ENCODE measurements at places on chromosomes 12 and 14. TPM values are rescaled to one million over a fixed set of nuclear protein-coding genes. Genes with fewer than 3 reads are reported as not detected.

The NPFF gene
- not detected for total RNA-seq

GRCh38 chr14:56501909-56502530 is 77.6 kb upstream of the TMEM260 start:
- H3K4me1 ChIP-seq = no peaks in the 10 kb centered on the region
- peaks cover 9% of the 10 kb centered on the region for H3K27me3 ChIP-seq
- no peak overlapping the region for H3K4me3 ChIP-seq
- no peak overlapping the region for H3K27ac ChIP-seq
- no peaks in the 10 kb centered on the region for H3K36me3 ChIP-seq

DNA sequence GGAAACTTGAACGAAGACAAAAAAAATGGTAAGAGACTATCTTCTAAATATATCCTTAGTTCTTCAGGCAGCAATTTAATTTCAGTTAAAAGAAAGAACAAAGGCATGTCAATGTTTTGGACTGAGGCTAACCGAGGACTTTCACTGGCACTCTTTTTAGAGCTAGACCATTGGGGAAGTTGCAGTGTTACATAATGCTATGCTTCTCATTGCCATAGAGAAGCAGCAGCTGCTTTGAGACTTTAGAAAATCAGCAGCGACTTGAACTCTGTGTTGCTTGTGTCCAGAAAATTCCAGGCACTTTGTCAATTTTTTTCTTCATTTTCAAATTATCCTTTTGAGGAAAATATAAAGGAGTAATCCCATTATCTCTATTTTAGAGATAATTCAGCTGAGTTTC is 964.2 kb downstream of the NRXN3 start:
- H3K4me3 ChIP-seq = no peak overlapping the region
- no peaks in the 10 kb centered on the region for H3K4me1 ChIP-seq
- H3K27me3 ChIP-seq = no peaks in the 10 kb centered on the region
- no peak overlapping the region for H3K27ac ChIP-seq
- H3K36me3 ChIP-seq = no peaks in the 10 kb centered on the region

GRCh38 chr14:102951799-102952198 is 29.3 kb downstream of the AMN start:
- H3K27ac ChIP-seq = no peak overlapping the region
- H3K4me3 ChIP-seq = no peak overlapping the region
- H3K36me3 ChIP-seq = no peaks in the 10 kb centered on the region

The NRL gene
- 4.5 TPM for total RNA-seq

DNA sequence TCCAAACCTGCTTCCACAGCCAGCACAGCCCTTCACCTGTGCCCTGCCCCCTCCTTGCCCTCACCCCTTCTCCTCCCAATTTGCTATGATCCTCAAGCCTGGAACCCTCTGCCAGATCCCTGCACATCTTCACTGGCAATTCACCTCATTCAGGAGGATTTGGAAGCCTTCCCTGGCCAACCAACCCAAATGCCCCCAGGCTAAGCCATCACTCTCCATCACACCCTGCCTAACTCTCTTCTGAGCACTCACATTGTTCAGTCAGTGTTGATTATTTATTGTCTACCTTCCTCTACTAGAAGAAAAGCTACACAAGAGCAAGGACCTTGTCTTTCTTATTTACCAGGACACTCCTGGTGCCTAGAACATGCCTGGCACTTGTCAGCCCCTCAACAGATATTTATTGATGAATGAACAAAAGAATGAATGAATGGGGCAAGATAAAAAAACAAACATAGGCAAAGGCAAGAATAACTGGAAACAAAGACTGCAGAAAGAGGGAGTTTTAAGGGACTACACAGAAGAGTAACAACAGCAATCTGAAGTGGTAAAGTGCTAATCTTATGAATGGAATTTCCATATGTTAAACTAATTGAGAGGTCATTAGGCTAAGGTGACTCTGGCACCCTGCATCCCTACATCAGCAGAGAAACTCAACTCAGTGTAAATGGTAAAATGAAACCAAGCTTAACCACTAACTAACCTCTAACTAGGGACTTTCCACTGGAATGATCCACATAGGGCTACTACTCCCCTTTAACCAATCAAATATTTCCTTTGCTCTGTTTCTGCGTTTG is 33.4 kb downstream of the TMTC1 start:
- H3K36me3 ChIP-seq = no peaks in the 10 kb centered on the region
- H3K4me1 ChIP-seq = no peaks in the 10 kb centered on the region
- no peak overlapping the region for H3K4me3 ChIP-seq
- no peak for DNase-seq

DNA sequence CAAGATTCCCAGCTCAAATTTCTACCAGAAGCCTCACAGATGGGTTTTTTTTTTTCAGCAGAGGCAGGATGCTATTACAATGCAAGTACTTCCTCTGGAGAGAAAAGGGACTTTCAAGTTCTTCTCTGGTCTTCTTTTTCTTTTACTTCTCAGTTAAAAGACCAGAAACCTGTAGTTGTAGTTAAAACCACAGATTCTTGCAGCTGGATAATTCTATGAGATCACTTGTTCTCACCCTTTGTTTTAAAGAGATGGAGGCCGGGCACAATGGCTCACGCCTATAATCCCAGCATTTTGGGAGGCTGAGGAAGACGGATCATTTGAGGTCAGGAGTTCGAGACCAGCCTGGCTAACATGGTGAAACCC is 47.6 kb upstream of the OVCH1 start:
- no peaks in the 10 kb centered on the region for H3K36me3 ChIP-seq
- no peak overlapping the region for H3K27ac ChIP-seq
- no peaks in the 10 kb centered on the region for H3K4me1 ChIP-seq
- no peak for DNase-seq

DNA sequence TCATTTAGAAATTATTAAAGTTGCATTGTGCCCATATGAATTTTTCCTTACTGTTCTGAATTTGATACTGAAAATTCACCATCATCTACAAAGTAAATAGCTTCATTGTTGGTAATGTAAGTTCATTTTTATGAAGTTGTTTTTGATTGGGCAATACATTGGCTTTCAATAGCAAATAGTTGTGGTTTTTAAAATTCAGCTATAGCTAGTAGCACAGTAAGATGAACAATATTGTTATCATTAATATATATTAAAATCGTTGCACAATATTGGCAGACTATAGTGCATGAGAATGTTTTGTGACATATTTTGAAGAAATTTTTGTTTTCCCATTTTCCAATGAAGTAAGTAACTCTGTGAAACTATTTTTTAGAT is 575.0 kb downstream of the PRKD1 start:
- H3K27ac ChIP-seq = no peak overlapping the region
- H3K36me3 ChIP-seq = no peaks in the 10 kb centered on the region
- no peaks in the 10 kb centered on the region for H3K4me1 ChIP-seq
- H3K4me3 ChIP-seq = no peak overlapping the region
- no peaks in the 10 kb centered on the region for H3K27me3 ChIP-seq
- no peak for DNase-seq

- no peak overlapping the region for H3K27ac ChIP-seq
- H3K36me3 ChIP-seq = peaks cover 6% of the 10 kb centered on the region
- no peak for DNase-seq
- H3K4me1 ChIP-seq = no peaks in the 10 kb centered on the region
These were observed 23.8 kb upstream of the CATSPERB start for GRCh38 chr14:91755570-91756295.

DNA sequence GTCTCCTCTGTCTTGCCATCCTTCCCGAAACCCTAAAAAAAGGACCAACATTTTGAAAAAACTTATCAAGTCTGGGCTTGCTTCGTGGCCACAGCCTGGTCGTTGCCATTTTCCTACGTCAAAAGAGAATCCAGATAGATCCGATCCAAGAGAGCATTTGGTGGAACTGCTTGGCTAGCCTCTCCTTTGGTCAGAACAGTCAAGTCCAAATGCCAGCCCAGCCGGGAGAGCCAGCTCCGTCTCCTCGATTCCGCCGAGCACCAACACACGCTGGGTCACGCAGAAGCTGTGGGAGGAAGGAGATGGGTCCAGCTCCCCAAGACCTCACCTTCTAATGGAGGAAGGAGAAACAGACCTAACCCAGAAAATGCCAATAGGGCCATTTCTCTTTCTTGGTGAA is 9.3 kb upstream of the PRIMA1 start:
- H3K4me3 ChIP-seq = no peak overlapping the region
- no peak overlapping the region for H3K27ac ChIP-seq
- no peaks in the 10 kb centered on the region for H3K36me3 ChIP-seq
- H3K27me3 ChIP-seq = no peaks in the 10 kb centered on the region

The CTSG gene
- total RNA-seq = not detected

- no peaks in the 10 kb centered on the region for H3K27me3 ChIP-seq
- no peak for DNase-seq
- H3K36me3 ChIP-seq = no peaks in the 10 kb centered on the region
- no peak overlapping the region for H3K4me3 ChIP-seq
These were observed 93.2 kb downstream of the PLCZ1 start for GRCh38 chr12:18644564-18644963.

DNA sequence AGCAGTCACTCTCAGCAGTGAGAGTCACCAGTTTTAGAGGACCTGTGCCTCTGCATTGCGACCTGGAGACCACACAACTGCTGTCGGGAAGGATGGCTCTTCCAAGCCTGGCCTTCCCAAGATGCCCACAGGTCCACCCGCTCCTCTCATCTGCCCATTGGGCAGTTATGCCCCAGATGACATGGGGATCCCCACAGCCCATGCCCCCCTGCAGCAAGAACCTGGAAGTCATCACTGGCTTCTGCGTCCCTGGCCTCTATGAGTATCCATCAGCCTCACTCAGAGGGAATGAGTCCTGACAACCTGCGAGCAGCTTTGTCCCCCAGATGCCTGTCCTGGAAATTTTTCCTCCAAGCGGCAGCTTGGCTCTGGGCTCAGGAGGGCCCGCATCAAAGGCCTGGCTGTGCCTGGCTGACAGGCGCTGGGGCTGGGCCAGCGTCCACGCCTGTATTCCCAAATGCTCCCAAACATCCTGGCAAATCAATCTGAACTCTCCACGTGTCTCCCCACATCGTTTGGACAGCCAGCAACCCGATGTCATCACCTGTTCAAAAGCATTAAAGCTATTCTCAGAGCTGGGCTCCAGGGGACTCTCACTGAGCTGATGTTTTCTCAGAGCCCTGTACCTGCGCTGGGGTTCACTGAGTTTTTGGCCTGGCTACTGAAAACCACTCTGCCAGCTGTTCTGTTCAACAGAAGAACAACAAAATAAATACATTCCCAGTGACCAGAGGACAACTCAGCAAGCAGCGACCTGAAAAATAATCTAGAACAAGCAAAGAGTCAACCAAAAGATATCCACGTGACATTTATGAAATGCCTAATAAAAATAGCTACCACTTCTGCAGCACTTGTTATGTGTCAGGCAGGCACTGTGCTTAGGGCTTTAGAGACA is 57.8 kb downstream of the CLMN start:
- no peaks in the 10 kb centered on the region for H3K36me3 ChIP-seq
- no peak overlapping the region for H3K4me3 ChIP-seq
- no peak for DNase-seq
- H3K27me3 ChIP-seq = no peaks in the 10 kb centered on the region

The ARL1 gene
- 37.9 TPM for total RNA-seq

DNA sequence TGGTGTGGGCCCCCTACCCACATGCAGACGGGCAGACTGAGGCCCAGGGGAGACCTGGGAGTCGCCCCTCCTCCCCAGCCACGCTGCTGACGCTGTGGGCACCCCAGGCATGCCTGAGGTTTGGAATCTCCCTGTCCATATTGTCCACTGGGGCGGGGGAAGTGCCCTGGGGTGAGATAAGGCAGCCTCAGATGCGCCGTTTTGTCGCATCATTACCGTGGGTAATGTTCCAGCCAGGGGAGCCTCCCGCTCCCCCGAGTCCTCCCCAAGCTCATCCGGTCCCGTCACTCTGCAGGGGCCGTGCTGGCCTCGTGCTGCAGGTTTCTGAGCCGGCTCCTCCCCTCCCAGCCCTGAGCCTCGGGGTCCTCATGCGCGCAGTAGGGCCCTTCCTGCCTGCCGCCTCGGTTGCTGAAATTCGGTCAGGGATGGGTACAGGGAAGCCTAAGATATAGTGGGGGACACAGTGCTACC is 11.4 kb downstream of the INF2 start:
- no peaks in the 10 kb centered on the region for H3K27me3 ChIP-seq
- no peaks in the 10 kb centered on the region for H3K36me3 ChIP-seq
- no peak overlapping the region for H3K4me3 ChIP-seq
- H3K27ac ChIP-seq = no peak overlapping the region
- peaks cover 6% of the 10 kb centered on the region for H3K4me1 ChIP-seq
- no peak for DNase-seq

GRCh38 chr14:23352506-23353432 is at the start of gene SLC22A17:
SLC22A17 (minus strand) TSS chr14:23352887.
- no peaks in the 10 kb centered on the region for H3K36me3 ChIP-seq
- H3K4me3 ChIP-seq = peak within 1 kb of the TSS; percentile 56
- DNase-seq = peak; percentile 50
- peaks cover 4% of the 10 kb centered on the region for H3K27me3 ChIP-seq
- no peak within 1 kb of the TSS for H3K27ac ChIP-seq
